ENCODE measurements at places on chromosomes 13 and 19. TPM values are rescaled to one million over a fixed set of nuclear protein-coding genes. Genes with fewer than 3 reads are reported as not detected.

The ACP5 gene
- total RNA-seq, result 1.1 TPM

The ZNF536 gene
- 34.4 TPM for total RNA-seq

The TUBA3C gene
- total RNA-seq, result not detected

The FGF22 gene
- not detected for total RNA-seq

The IGSF23 gene
- total RNA-seq, result not detected

The ADAT3 gene
- 1.4 TPM for total RNA-seq

The ZNF486 gene
- total RNA-seq, result 23.4 TPM

The KISS1R gene
- not detected for total RNA-seq

The CEACAM3 gene
- not detected for total RNA-seq

The FREM2 gene
- total RNA-seq, result 21.5 TPM

The FSTL3 gene
- total RNA-seq, result 23.3 TPM

The ZNF540 gene
- 6.1 TPM for total RNA-seq

Measured in urinary bladder (tissue), 4 donors.